ENCODE measurements at places on chromosomes 2 and 18.

DNA sequence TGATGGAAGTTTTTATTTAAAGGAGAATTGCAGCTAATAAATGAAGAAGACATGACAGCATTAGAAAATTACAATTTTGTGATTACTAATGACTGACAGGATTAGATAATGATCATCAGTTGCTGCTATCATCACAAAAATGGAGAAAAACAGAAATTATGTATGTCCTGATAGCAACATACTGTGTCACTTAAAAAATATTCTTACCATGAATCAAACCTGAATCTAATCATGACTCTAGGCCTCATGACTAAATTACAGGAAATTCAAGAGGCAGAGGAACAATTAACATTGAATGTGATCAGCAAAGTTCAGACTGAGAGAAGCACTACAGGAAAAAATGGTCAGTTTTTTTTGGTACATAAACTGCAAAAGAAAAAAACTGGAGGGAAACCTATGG is 147.8 kb downstream of the PMAIP1 start:
- DNase-seq = no peak

DNA sequence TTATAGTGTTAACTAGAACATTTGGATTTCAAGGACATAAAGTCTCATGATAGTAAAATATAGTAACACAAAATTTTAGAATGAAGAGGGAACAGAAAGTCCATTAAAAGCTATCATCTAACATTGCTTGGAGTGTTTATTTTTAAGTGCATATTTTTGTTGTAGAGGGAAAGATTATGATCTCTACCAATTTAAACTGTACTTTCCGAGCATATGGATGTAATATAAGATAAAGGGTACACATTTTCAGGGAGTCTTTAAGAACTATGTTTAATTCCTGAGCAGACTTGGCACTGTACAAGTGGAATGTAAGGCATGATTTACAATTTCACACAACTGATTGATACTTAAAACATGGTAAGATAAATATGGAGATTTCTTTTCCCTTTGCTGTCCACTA is 34.2 kb upstream of the ZNF804A start:
- no peak for DNase-seq

DNA sequence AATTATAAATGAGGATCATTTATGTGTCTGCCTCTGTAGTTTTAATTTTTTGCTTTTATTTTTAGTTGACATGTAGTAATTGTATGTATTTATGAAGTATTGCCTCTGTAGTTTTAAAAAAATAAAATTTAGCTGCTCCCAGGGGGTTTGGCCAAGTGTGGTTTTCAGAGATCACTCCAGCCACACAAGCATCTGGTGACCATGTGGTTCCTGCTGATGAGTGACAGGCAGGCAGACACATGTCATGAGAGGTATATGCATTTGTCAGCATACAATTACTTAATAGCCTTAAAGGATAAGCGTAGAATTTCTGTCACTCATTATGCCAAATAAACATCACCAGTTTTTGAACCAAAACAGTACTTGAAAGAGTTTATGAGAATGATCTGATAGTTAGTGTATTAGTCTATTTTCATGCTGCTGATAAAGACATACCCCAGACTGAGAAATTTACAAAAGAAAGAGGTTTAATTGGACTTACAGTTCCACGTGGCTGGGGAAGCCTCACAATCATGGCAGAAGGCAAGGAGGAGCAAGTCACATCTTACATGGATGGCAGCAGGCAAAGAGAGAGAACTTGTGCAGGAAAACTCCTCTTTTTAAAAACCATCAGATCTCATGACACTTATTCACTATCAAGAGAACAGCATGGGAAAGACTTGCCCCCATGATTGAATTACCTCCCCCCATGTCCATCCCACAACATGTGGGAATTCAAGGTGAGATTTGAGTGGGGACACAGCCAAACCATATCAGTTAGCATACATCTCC is 29.6 kb downstream of the MREG start:
- DNase-seq = no peak

DNA sequence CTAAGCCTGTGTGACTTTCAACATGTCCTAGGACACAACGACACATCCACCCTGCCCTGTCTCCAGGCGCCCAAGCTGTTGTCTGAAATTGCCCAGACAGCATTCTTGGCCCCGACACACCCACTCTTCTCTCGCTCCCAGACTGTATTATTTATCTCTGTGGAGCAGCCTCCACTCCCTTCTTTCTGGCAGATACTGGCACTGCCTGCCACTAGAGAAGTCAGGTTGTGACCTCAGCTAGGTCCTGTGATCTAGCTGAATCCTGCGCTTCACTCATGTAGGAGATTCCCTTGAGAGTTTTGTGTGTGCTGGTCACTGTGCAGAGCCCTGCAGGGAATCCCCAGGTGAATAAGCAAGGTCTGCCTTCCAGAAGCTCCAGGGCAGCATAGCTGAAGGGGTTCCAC is 77.1 kb upstream of the TNP1 start:
- DNase-seq = no peak

DNA sequence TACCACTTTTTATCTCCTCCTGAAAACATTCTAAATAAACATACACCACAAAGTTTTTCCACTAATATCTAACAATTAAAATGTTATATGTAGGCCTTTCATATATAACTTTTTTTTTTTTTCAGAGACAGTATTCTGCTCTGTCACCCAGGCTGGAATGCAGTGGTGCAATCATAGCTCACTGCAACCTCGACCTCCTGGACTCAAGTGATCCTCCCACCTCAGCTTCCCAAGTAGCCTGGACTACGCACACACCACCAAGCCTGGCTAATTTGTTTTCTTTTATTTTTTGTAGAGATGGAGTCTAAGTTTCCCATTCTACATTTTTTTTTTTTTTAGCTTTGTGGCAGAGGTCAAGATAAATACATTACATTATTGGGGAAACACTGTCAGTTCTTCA is 1612.6 kb upstream of the NXPH2 start:
- DNase-seq = no peak
